Activated CD4-positive, alpha-beta memory T cell treated with anti-CD3 and anti-CD28 coated beads, Interleukin-2, amount 10 ng/mL, durations not matched to agents 7 days and 5 days (primary cell): ENCODE measurements at places on chromosomes 3 and 15. TPM values are rescaled to one million over a fixed set of nuclear protein-coding genes. Genes with fewer than 3 reads are reported as not detected.

PLA2G4D gene
- not detected for total RNA-seq

DNA sequence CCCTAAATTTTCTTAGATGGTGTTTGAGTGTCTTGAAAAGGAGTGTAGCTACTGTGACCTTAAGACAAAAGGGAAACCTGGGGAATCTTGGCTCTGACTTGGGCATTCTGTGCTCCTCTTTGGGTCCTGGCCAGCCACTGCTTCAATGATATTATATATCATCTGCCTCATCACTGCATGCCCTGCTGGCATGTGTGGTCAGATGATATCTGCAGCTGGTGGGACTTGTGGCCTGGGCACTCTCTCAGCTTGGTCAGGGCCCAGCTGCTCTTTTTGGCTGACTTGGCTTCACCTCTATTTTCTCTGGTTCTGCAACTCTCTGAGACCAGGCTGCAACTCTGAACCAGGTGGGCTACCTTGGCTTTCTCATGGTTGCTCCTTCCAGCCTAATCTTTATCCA, 446.1 kb upstream of the RARB start:
- DNase-seq = no peak

GRCh38 chr3:124576565-124577493, 153.4 kb upstream of the UMPS start:
- no peak for DNase-seq

SLC22A14 gene
- total RNA-seq = not detected

GRCh38 chr15:27238209-27238608, 267.2 kb downstream of the GABRG3 start:
- no peak for DNase-seq

DNA sequence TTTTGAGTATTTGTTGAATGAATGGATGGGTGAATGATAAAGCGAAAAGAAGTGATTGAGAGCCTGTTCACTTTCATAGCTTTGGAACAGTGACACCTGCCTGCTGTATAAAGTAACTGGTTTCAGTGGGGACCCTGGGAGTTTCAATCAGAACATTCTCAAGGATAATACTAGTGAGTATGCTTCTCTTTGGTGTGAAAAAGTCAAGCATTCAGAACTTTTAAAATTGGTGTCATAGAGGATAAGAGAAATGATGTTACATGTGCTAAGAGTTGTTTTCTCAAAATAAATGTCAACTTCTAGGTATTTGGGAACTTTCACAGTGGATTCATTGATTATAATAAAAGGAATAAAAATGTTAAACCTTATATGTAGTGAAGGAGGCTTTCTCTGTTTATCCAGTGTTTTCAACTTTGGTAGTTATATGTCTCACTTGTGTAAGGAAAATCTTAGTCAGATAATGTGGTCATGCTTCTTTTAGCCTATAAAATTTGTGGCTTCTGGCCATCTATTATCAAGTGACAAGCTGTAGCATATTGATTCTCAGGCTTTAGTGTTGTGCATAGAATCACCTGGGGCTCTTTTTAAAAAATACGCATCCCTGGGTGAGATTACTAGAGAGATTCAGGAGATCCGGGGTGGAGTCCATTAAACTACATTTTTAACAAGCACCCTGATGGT, 11.9 kb downstream of the LRCH3 start:
- no peak for DNase-seq

DNA sequence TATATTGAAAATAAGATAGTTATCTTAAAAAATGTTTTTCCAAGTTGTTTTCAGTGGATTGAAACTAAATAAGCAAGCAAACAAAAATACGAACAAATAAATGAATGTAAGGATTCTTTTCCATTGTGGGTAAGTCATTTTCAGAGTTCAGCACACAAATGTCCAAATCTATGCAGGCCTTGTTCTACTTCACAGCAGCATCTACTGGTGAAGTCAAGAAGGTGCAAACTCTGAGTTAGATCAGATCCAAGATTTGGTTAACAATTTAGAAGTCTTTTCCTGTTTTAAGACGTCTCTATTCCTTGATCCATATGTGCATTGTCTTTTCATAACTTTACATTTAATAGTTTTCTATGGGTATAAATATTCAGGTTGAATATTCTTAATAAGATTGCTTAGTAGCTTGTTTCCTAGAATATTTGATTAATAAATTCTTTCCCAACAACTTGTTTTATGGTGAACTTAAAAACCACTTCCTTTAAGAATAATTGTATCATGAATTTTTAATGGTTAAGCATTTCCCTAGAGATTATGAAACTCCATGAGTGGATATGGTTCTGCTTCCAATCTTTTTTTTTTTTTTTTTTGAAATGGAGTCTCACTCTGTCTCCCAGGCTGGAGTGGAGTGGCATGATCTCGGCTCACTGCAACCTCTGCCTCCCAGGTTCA, 10.5 kb downstream of the PTX3 start:
- no peak for DNase-seq

GRCh38 chr3:184154885-184155643, at the start of gene DVL3:
DVL3 (plus strand) TSS chr3:184155377; CDS start chr3:184155636, 259 bp downstream.
- DNase-seq = peak; percentile 59

LRTM1 gene
- not detected for total RNA-seq

DNA sequence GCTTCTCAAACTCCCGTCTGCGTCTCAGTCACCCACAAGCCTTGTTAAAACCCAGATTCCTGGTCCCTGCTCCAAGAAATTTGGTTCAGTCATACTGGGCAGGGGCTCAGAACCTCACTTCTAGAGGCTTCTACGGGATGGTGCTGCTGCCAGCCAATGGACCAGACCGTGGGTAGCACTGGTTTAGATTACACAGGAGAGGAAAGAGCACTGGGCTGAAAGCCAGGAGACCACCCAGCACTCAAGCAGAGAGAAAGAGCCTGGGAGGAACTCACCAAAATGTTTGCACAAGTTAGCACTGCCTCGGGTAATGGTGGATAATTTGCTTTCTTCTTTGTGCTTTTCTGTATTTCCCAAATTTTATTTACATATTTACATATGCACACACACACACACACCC, 46.9 kb upstream of the MUC13 start:
- no peak for DNase-seq

DNA sequence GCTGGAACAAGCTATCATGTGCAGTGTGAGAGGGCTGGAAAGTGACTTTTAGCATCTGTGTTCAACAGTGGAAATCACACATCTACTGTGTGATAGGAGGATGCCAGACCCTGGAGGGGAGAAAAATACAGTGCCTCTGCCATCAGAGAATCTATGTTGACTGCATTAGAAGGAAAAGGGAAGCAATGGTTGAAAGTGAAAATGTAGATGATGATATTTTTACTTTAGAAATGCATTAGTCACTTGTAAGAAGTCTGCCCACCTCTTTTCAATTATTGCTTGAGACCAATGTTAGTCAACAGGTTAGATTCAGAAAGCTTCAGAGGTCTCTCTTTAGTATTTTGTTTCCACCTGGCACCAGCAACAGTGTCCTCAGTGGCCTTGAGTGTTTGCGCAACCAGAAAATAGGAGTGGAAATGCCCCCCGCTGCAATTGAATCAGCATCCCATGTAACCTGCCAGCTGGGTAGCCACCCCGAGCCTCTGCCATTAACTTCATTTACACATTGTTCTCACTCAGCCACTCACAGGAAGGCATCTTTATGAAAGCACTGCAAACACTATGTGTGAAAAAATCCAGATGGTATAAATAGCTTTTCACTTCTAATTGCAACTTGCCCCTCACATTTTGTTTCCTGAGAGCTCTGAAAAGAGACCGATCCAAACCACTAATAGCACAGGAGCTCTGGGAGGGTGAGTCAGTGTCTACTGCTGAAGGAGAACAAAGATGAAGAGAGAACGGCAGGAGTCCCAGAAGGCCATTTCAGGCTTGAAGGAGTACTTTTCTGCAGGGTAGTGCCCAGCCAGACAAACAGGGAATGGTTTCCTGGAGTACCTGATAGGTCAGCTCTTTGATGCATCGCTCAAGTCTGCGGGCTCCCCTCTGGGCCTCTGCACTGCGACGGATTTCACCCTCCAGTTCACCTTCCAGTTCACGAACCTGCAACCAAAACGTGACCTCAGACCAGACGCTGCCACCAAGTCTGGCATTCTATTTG, 92.1 kb downstream of the HHLA2 start:
- DNase-seq = no peak

DNA sequence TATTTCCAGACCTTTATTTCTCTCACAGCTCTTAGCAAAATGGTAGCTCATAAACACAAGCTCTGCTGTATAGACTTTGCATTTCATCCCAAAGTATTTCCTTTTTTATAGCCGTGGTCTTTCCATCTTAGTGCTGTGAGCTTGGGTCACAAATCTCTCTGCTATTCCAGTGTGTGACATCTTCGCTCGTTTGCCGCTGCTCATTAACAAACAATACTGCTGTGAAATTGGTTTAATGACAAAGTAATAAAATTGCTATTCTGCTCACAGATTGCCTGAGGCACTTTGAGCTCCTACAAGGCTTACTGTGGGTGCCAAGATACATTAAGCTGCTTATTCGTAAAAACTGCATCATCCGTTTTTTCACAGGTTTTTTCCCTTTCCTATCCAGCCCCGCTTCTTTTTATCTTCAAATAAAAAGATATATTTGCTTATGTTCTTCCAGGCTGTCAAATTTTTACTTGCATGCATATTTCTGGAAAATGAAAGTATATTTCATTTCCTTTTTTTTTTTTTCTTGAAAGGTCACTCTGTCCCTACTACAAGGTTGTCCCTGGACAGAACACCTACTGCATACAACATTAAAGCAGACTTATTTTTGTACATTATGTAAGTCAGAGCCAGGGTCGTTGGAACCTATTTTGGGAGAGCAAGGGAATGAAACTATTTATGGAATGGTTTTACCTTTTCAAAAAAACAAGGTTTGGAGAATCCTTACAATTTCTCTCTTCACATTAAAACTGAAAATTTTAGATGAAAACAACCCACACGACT, 174.5 kb downstream of the MEIS2 start:
- no peak for DNase-seq

CADPS gene
- total RNA-seq = not detected

SLC28A2 gene
- total RNA-seq = not detected

DNA sequence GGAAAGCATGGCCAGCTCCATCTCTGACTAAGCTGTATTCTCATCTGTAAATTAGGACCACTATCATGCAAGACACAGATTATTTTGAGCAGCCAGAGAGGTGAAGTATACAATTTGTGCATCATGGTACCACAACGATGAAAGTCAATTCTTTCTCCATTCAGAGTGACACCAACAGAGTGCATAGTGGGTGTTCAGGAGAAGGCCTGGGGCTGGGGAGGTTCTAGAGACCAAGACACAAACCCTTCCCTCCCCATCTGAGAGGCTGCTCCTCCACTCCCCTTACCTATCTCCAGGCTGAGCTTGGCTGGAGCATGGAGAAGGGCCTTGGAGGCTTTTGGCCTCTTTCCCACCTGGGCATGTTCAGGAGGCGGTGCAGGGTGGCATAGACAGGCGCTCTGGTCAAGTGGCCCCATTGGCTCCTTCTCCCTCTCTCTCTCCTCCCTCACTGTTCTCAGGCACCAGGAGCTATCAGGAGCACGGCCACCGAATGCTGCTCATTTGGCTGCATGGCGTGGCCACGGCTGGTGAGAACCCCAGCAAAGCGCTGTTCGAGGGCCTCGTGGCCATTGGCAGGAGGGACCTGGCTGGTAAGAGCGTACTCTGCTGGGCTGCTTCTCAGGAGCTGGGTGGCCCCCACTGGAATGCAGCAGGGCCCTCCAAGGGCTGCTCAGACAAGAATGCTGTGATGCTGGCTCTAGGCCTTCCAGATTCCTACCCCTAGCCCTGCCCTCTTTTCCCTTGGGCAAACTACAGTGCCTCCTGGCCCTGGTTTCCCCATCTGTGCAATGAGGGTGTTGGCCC, 37.9 kb downstream of the ANKDD1A start:
- DNase-seq = no peak

- DNase-seq = no peak
Observed at GRCh38 chr3:126149256-126149902, 31.0 kb downstream of the ALDH1L1 start.

DNA sequence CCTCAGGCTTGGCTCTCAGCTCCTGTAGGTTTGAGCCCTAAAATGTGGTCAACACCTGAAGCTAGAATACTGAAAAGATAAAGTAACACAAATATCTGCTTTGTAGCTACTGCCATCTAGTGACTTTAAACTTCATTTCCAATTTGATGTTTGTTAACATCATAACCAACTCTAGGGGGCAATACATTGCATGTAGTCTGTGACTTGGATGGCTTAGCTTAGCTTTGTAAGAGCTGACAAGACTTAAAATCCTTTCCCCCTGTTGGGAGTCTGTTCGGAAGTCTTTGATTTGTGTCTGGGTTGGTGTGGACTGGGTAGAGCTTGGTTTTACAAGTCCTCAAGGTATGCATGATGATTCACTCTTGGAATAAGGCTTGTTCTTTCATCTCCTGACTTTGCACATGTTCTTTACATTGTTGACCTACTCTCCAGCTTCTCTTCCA, 51.7 kb downstream of the SCN11A start:
- DNase-seq = no peak

RASGRF1 gene
- not detected for total RNA-seq

DNA sequence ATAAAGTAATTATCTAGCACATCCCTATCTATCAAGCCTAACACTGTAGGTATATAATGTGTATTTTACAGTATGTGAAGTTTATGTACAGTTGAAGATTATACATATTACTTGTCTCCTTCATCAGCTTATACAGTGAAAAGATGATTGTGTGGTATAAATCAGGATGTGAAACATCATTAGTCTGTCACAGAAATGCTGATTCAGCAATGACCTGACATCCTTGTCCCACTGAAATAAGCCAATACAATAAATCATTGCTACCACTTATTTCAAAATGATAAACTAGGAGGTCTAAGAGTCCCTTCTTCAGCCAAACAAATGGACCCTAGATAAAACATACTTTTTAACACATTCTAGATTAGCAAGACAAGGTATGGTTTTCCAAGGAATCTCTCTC, 225.3 kb downstream of the OCA2 start:
- DNase-seq = no peak

- DNase-seq = no peak
Observed at GRCh38 chr15:55003965-55004873, 192.5 kb downstream of the RSL24D1 start.

DNA sequence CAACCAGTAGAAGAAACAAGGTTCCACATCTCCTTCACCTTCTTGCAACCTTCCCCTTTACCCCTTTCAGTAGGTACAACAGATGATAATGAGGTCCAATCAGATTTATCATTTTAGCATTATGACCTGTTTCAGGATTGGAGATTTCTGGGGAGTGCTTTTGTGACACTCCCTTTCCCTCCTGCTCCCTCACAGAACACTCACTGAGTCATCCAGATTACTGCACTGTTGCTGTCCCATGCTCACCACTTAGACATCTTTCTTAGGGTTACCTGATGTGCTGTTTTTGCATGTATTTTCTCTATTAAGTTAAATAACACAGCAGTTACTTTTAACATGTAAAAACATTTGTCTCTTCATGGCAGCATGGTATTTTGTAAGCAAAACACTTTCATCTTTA, 118.5 kb downstream of the MFSD1 start:
- no peak for DNase-seq

DNA sequence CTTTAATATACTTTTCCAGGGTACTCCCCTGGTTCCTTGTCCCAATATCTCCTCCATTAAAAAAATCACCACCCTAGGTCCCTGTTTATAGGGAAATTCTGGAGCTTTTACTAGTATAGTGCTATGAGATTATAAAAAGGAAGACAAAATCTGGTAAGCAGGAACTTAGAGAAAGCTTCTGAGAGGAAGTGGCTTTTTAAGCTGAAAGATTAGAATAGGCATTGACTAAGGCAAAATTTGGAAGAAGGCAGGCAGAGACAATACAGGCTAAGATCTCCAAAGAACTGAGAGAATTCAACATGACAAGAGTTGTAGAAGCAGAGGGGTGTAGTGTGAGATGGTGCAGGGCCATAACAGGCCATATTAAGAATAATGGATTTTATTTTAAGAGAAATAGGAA, 25.8 kb downstream of the SGO1 start:
- no peak for DNase-seq

MYO5C gene
- total RNA-seq = 1.4 TPM
